ENCODE measurements at places on chromosomes 4 and X.

- DNase-seq, result no peak
These were observed 24.2 kb downstream of the PCDH7 start for GRCh38 chr4:30744386-30744785.

DNA sequence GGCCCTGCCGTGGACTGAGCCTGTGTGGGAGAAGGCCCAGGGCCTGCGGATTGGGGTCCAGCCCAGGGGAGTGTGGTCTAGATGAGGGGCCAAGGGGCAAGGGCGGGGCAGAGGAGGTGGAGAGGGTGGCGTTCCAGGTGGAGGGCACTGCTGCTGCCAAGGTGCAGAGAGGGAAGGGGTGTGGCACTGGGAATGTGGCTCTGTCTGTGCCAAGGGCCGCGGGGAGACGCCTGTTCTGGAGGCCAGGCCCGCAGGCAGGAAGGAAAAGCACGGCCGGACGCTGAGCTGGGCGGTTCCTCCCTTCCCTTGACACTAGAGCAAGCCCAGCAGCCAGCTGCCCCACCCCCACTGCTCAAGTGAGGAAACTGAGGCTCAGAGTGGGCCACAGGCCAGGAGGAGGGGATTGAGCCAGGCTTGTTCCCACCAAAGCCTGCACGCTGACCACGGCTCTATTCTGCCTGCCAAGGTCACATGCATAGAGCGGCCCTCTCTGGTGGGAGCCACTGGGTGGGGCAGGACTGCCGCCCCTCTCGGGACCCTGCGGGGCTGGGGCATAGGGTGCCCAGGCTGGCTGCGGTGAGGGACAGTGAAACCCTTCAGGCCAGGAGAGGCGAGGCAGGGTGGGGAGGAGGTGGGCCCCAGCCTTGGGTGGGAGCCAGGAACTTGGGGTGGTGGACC is 13.0 kb downstream of the SH3BP2 start:
- DNase-seq, result no peak

- DNase-seq, result no peak
These were observed 583 bp downstream of the RASL11B start for GRCh38 chr4:52862639-52863161.

- no peak for DNase-seq
These were observed 5.0 kb downstream of the UVSSA start for GRCh38 chr4:1351854-1352566.

DNA sequence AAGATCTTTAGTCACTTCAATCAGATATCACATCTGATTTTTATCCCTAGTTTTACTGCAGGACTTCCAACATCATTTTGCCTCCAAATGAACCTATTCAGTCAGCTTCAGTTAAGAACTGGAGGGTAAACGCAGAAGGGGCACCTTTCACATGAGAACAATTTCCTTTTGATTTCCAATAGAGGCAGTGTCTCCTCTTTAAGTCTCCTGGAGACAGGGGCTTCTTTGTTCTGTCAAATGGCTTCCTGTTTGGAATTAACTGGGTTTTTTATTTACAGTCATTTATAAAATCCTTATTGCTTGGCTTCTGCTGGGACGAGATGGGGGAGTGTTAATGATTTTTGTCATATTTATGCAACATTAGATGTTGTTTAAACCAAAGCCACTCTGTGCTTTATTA is 164.0 kb downstream of the STK32B start:
- no peak for DNase-seq

GRCh38 chr4:31701256-31701655 is 981.1 kb downstream of the PCDH7 start:
- DNase-seq, result no peak

GRCh38 chrX:10726647-10727046 is 106.3 kb upstream of the MID1 start:
- no peak for DNase-seq

GRCh38 chrX:134774190-134775048 is 116.1 kb upstream of the PLAC1 start:
- DNase-seq, result no peak

- DNase-seq, result no peak
These were observed 77.7 kb downstream of the CC2D2A start for GRCh38 chr4:15547392-15547791.

DNA sequence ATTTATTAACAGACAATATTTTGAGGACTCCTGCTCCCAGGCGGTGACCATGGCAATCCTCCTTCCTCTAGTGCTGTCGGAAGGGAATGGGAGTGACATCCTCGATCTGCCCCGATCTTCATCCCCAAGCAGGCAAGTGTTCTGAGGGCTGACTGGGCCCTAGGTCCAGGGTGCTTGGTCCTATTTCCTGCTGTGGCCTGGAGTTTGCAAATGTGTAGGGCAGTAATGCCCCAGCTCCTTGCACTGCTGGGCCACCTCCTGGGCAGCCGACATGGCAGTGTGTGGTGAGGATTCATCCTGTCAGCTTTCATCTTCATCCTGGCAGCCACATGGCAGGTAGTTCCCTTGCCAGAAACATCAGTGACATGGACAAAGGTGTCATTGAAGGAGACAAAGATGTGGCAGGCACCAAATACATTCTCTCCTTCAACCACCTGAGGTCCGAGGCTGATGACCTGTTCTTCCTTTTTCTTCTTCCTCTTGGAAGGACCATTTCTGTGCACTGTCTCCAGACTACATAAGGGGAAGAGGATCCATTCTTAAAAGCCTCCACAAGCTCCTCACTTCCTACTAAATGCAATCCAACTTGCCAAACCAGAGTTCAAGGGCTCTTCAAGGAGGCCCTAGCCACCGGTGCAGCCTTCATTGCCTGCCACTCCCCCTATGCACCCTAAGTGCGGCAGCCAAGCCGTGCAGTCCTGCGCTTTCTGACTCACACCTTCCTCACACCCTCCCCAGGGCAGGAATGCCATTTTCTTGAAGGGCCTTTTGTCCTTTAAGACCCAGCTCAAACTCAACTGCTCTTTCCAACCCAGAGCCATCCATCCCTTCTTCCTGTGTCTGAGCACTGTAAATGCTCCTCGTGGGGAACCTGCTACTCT is 65.7 kb downstream of the TMEM154 start:
- no peak for DNase-seq

DNA sequence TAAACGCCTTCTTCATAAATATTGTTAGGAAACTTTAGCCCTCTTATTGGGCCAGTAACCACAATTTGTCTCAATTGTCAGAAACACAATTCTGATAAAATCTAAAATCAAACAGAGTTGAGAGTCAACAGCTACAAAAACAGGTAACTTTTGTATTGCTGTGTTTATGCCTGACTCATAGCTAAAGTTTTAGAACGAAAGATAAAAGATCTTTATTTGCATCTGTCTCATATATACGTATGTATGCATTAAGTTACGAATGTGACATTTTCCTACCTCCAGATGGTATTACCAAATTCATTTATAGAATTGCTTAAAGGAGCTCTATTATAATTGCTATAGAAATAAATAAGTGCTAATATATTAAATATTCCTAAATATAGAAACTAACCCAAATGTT is 887.9 kb upstream of the NDST4 start:
- no peak for DNase-seq

DNA sequence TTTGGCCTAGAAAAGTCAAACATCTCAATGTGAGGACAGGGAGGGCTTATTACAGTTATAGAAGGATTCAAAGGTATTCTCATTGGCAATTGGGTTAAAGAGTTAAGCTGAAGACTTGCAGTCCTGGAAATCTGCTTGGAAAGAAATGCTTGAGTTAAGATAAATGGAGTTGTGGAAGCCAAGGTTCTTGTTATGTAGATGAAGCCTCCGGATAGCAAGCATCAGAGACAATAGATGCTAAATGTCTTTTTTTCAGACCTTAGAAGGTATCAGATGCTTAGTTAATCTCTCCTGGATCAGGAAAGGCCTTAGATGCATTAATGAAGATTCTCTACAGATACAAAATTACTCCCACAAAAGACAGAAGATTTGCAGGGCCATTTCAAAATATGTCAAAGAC is 299.3 kb downstream of the CFAP47 start:
- DNase-seq, result no peak

DNA sequence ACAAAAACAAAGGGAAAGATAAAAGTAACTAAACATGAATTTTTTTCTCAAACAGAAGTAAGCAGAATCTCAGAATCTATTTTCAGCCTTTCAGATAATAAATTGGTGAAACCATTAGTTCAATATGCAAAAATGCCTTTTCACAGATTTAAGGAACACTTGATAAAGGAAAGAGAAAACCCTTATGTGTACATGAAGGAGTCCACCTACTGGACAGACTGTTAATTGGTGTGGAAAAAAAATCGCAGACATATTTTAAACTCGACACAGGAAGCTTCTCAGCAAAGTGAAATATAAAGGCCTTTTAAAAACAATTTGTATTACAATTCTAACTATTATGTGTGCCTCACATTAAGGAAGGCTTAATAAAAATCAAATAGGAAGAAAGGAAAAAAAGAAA is 22.3 kb downstream of the COX7B2 start:
- no peak for DNase-seq

DNA sequence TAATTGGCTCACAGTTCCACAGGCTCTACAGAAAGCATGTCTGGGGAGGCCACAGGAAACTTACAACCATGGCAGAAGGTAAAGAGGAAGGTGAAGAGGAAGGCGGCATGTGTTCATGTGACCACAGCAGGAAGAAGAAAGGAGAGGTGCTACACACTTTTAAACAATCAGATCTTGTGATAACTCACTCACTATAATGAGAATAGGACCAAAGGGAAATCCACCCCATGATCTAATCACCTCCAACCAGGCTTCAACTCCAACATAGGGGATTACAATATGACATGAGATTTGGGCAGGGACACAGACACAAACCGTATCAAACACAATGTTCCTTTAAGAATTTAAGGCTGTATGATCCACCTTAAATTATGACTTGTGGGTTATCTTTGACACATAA is 10.5 kb upstream of the PGM2 start:
- DNase-seq, result no peak

- DNase-seq, result no peak
These were observed 2.5 kb downstream of the ARAP2 start for GRCh38 chr4:36241771-36242170.

- DNase-seq, result no peak
These were observed 197.6 kb upstream of the FAM9B start for GRCh38 chrX:9231491-9231890.

DNA sequence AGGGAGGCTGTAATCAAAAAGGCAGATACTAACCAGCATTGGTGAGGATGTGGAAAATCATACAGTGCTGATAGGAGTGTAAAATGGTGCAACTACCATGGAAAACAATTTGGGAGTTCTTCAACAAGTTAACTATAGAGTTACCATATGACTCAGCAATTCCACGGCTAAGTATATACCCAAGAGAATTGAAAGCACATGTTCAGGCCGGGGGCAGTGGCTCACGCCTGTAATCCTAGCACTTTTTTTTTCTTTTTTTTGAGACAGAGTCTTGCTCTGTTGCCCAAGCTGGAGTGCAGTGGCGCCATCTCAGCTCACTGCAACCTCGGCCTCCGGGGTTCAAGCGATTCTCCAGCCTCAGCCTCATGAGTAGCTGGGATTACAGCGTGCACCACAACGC is 15.0 kb upstream of the CD99L2 start:
- DNase-seq, result no peak

GRCh38 chr4:110164856-110165255 is 33.6 kb downstream of the ELOVL6 start:
- DNase-seq, result no peak

- DNase-seq, result no peak
These were observed 120.3 kb downstream of the EFHC2 start for GRCh38 chrX:44223150-44223549.

DNA sequence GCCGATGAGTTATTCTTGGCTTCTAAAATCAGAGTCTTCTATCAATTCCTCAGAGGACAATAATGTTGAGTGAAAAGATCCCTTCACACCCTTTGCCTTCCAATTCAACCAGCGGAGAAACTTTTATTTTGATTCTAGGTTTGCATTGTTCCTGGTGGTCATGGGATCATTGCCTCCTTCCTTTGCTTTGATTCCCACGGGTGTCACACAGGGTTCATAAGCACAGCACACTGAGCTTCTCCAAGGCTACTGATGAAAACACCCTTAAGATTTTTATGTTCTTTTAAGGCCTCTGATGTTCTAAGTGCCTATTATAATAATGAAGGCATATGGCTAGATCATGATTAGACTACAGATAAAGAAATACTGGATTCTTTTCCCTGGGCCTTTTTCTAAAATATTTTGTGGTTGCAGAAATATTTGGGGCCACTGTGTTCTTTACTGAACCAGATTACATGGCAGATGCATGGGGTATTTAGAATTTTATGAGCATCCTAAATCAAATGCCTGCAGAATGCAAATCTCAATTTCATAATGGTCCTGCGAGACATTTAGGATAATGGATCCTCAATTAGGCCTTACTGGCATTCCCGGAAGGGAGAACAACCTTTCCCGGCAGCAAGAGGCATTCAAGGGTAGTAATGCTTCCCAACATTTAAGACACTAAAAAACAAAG is 43.9 kb upstream of the FGFBP2 start:
- DNase-seq, result no peak

DNA sequence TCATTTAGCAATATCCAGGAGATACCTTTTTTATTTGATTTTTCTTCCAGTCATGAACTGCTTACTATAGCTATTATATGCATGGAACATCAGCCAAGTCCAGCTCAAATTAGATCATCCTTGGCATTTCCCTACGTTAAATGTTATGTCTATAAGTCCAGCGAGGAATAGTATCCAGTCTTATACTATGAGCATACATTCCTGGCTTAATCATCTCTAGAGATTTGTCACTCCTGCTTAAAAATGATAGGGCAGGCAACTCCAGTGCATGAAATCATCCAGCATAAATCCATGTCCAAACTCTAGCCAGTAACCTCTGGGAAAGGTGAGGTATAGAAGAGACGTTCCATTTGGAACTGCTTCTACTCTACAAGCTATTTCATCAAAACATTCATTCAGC is 126.7 kb upstream of the VCX2 start:
- no peak for DNase-seq

All from SIG-M5 (cell line).